GM12892 (cell line): ENCODE measurements at places on chromosomes 5 and 9.

DNA sequence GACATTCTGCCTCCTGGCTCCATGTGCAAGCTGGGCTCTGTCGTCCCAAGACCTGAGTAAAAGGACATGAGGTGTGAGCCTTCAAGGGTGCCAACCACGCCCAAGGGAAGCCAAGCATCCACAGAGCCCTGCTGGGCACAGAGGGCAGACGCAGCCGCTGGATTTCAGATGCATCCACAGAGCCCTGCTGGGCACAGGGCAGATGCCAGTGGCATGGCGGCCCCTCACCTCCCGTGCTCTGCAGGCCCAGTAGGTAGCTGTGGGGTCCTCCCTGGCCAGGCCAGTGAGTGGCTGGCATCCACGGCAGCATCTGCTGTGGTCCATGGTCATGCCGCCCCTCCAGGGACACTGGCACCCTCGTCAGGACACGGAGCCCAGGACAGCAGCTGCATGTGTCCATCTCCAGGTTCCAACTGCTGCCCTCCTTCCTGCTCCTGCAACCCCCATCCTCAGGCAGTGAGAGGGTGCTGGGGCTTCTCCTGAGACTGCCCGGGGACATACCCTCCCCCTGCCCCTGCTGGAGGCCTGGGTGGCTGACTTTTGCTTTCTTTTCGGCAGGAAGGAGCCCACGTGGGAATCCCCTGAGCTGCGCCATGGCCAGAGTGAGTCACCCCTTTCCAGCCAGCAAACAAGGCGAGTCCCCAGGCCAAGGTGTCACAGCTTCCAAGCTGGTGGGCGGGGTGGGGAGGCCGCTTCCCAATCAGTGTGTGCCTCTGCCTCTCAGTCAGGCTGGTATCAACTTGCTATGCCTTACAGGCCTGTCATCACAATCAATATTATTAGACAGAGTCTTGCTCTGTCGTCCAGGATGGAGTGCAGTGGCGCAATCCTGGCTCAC, 4.0 kb upstream of the TRAF2 start:
- DNase-seq, result peak; percentile 85

- peak; percentile 82 for DNase-seq
These were observed 53.7 kb upstream of the PTPDC1 start for GRCh38 chr9:94030318-94031179.

DNA sequence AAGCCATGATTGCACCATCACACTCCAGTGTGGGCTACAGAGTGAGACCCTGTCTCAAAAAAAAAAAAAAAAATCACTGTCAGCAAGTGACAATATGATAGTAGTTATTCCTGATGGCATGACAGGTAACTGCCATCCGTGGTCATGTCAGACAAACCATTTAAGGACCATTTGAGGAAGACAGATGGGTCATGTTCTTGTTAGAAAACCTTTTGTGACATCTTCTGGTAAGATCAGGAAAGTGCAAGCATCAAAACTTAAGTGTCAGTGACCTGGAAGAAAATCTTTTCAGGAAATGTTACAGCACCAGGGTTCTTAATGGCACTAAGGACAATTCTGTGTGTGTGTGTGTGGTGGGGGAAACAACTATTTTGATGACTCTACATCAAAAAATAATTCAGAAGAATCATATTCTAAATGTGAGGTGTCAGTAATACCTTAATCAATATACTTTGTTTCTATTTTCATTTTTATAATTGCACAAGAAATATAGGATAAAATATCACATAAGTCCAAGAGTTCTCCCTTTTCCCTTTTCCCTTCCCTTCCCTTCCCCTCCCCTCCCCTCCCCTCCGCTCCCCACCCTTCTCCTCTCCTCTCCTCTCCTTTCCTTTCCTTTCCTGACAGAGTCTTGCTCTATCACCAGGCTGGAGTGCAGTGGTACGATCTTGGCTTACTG, 17.8 kb downstream of the SLC38A9 start:
- DNase-seq, result no peak

GRCh38 chr5:149917073-149917676, 27.4 kb downstream of the PDE6A start:
- no peak for DNase-seq

GRCh38 chr5:154395407-154396106, 50.2 kb upstream of the SAP30L start:
- DNase-seq, result peak; percentile 32

DNA sequence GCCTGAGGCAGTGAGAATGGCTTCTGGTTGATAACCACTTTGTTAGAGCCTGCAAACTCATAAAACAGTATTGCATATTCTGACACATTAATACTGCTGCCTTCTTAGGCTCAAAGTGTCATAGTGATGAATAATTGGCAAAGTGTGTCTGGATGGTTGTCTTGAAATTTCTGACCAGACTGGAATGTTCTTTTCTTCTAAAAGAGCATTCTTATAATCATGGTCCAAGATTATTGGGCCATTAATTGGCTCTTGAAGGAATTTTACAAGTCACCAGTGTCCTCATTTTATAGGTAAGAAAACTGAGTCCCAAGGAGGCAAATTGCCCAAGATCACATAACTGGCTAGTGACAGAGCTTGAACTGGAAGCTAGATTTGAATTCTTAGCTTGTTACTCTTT, 111.7 kb downstream of the PCSK1 start:
- no peak for DNase-seq

GRCh38 chr5:79694652-79695051, 5.0 kb downstream of the CMYA5 start:
- DNase-seq, result no peak

DNA sequence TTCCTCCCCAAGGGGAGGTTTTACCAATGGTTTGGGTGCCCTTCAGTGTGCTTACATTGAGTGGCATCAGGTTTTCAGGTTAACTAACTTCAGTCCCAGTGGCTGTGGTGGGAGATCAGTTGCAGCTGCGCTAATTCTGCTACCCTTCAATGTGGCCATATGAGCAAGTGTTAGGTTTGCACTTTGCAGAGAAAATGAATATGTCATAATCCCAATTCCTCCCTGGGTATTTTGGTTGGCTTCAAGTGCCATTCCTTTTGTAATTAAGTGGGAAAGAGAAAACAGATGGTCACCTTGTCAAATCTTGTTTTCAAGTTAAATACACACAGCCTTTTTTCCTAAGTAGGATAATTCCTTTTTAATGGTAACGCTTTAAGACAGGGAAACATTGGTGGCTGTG, 236.2 kb downstream of the TLE4 start:
- DNase-seq, result no peak

GRCh38 chr5:98905857-98906688, 22.7 kb downstream of the CHD1 start:
- no peak for DNase-seq

DNA sequence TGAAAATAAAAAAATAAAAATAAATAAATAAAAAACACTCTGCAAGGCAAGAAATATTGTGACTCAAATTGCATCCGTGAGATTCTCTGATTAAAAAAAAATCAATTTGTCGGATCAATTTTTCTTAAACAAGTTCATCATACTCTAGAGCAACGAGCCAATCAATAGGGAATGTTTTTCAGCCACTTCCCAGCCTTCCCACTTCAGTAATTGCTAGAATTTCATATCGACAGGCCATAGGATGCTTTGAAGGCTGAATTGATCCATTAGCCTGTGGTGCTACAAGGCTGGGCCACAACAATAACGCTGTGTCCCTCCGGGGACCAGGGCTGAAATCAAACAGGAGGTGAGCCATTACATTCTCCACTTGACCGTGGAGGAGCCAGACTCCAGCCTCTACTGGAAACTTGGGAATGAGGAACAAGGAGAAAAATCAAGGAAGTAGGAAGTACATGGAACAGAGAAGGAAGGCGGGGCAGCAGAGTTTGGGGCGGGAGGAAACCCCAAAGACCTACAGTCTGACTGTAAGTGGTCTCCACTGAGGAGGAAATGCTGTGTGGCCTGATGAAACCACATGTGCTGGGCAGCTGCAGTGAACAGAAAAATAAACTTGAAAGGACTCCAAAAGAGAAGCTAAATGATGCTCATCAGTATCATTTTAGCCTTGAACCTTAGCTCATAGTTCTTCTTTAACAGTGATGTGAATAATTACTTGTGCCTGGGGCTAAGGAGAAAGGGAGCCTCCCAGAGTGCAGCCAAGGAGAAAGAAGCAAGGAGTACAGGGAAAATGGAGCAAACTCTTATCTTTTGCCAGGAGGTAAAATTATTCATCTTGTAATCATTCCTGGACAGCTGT, 308.6 kb downstream of the TLE1 start:
- no peak for DNase-seq

DNA sequence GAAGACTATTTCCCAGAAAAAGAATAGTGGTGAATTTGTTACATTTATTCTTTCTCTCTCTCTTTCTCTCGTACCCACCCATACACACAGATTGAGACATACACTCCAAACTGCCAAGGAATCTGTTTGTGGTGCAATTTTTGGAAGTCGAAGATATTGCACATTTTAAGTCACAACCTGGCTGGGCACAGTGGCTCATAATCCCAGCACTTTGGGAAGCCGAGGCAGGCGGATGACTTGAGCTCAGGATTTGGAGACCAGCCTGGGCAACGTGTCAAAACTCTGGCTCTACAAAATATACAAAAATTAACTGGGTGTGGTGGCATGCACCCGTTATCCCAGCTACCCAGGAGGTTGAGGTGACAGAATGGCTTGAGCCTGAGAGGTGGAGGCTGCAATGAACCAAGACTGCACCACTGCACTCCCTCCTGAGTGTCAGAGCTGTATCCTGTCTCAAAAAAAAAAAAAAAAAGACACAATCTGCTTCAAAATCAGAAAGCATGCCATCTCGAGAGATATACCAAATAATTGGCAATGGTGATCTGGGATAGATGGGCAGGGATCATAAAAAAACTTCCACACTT, 19.2 kb upstream of the PLIN2 start:
- no peak for DNase-seq

- no peak for DNase-seq
These were observed 179.1 kb upstream of the RASEF start for GRCh38 chr9:83242066-83242465.

DNA sequence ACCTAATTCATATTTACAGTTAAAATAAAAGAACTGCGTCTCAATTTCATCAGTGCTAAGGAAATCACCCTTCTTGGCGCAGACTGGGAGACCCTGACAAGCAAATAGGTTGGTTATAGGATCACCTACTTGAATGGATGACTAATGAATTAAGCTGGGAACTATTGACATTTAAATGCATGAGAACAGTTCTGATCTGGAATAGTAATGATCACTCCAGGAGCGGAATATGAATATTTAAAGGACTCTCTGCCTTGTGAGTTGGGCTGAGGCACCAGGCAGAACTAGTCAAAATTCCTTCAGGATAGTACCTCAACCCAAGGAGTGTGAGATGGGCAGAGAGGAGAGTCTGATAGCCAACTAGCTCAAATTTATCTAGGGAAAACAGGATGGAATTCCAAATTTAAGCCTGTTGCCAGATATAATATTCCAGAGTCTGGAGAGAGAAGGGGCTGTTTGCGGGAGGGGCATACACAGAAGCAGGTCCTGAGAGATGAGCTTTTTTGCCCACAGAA, 364.4 kb downstream of the CSNK1G3 start:
- no peak for DNase-seq

DNA sequence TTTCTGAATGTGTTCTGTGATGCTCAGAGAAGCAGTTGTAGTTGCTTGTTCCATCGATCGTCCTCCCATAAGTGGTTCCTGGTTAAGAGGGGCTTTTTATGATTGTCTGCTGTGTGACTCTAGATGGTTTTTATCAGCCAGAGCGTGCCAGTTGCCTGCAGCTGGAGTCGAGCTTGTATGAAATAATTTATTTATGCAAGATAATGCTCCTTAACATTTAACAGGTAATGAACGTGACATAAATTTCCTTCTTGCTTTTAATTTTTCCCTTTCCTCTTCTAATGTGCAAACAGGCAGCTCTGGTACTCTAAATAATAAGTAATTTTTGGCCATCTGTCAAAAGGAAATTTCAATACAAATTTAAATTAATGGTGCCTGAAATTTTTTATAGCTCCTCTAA, 84.4 kb downstream of the TLE4 start:
- no peak for DNase-seq

DNA sequence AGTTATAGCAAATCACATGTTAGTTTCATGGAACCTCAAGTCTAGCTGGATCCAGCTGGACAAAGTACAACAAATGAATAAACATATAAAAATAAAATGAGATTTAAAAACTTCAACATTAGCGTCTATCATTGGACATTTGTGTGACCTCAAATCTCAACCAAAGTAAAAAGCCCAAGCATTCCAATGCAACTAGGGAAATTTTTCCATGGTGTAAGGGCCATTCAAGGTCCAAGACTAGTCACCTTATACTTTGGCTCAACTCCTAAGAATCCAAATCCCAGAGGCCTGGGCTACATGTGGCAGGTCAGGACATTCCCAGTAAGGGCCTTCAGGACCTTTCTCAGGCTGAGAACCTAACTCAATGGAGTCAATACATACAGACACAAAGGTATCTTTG, 137.4 kb upstream of the DMAC1 start:
- no peak for DNase-seq

- DNase-seq, result no peak
These were observed 7.8 kb downstream of the ANGPTL2 start for GRCh38 chr9:127114606-127115005.

GRCh38 chr9:89956907-89957306, 352.1 kb downstream of the GADD45G start:
- DNase-seq, result no peak
